ENCODE measurements at places on chromosomes 16 and 17.

- peak; percentile 40 for DNase-seq
Observed at GRCh38 chr17:45160447-45161287, 1.0 kb upstream of the HEXIM2 start.

DNA sequence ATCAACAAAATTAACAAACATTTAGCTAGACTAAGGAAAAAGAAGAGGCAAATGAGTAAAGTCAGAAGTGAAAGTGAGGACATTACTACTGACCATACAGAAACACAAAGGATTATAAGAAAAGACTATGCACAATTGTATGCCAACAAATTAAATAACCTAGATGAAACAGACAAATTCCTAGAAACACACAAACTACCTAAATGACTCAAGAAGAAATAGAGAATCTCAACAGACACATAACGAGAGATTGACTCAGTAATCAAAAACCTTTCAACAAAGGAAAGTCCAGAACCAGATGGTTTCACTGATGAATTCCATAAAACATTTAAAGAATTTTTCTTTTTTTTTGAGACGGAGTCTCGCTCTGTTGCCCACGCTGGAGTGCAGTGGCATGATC is 35.7 kb upstream of the MYLK3 start:
- DNase-seq = no peak

- DNase-seq = no peak
Observed at GRCh38 chr17:76252040-76252954, 12.0 kb upstream of the RNF157 start.

GRCh38 chr17:46044286-46044928 is 45.4 kb downstream of the STH start:
- DNase-seq = peak; percentile 15

- no peak for DNase-seq
Observed at GRCh38 chr17:17151055-17151454, 55.1 kb downstream of the PLD6 start.

DNA sequence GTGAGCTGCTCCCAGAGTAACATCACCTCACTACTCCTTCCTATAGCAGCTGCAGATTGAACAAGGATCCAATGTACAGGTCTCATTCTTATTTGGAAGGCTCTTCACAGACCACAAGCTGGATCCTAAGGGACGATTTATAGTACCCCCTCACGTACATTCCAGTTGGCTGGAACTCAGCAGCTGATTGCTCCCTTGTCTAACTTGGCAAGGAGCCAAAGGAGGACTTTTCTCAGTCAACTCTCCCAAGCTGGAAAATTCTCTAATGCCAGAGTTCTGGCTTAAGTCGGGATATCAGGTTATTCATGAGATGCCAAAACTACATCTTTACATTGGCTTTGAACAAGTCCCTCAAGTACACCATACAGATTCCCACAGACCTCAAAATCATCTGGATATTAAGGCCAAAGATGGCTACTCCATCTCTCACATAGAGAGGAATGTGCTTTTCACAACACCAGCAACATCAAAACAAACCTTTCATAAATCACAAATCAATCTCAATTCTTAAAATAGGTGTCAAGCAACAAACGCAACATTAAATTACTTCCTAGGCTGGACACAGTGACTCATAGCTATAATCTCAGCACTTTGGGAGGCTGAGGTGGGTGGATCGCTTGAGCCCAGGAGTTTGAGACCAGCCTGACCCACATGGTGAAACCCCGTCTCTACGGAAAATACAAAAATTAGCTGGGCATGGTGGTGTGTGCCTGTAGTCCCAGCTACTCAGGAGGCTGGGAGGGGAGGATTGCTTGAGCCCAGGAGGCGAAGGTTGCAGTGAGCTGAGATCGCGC is 39.3 kb downstream of the SMG6 start:
- no peak for DNase-seq

DNA sequence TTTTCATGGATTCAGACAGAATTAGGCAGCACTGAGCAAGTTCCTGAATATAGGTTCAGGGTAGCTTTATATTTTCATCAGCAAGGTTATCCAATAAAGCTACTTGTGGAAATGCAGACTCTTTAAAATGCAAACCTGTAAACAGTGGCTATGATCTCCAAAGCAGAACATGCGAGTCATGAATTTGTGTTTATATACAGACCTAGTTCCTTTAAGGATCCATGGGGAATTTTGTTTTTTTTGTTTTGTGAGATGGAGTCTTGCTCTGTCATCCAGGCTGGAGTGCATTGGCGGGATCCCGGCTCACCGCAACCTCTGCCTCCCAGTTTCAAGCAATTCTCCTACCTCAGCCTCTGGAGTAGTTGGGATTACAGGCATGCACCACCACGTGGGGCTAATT is 14.8 kb downstream of the CLEC16A start:
- DNase-seq = no peak

DNA sequence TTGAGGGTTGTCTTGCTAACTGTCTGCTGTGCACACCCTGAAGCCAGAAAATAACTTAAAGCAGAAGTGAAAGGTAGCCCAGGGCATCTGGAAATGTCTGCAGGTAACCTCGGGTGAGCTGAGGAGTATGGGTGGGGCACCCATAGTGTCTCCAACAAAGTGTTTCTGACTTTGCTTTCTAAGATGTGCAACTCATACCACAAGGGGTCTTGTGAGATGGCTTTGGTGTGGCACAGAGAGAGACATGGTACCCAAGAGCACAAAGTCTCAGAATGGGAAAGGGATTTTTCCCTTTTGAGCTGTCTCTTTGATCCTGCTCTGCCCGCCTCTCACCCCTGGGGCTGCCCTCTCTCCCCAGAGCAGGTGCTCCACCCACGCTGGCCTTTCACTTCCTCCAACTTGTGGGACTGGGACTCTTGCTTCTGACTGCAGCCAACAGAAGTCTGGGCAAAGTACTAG is 6.9 kb downstream of the CHD9 start:
- peak; percentile 26 for DNase-seq

- DNase-seq = no peak
Observed at GRCh38 chr16:10033556-10033955, 148.7 kb downstream of the GRIN2A start.

DNA sequence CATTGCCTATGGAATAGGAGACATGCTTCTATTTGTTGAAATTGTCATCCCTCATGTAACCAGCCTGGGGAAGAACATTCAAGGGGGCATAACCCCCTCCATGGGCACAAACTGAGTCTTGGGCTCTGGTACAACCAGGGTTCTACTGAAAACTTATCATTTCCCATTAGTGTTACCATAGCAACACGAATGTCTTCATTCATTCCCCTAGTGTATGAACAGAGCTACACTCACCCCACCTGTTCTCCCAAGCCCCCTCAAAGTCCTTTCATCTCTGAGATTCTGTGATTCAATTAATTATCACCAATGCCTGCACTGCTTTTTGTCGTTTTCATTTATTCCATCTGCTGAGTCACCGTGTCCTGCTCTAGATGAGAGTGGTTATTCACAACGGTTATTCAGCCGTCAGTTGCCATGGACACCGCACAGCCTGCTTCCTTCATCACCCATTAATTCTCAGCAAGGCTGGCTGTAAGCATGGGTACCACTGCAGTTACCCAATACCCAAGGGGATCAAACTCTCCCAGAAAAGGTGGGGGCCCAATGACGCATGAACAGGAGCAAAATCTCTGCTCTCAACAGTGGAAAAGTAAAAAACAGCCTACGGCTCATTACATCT is 1.6 kb upstream of the GAST start:
- DNase-seq = no peak

DNA sequence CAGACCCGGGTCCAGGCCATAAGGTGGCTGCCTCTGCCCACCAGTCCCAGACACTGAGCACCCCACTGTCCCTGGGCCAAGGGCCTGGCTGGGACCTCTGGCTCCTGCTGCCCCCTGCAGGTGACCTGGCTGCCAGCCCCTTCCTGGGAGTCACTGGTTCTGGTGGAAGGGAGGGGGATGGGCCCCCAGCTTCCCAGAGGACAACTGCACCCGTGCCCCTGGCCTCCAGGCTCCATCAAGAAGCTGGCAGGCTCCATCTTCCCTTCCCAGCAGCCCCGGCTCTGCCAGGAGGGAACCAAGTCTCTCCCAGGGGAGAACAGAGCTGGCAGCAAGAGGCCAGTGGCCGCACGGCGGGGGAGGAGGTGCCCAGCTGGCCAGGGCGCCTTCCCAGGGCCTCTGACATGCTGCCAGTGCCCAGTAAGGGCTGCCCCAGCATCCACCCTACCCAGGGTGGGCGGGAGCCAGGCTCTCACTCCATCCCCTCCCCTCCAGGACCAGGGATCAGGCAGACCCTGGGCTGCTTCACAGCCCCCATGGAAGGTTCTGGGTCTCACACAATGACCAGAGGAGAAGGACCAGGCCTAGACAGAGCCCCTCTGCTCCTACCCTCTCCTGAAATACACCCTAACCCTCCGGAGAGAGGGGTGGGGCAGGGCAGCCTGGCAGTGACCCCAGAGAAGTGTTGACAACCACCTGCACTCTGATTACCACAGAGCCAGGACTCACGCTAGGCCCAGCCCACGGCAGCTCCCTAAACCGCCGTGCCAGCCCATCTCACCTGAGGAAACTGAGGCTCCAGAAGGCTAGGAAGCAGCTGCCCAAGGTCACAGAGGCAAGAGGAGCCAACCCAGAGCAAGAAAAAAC is 3.6 kb downstream of the CLUH start:
- DNase-seq = no peak

- no peak for DNase-seq
Observed at GRCh38 chr17:66841328-66841727, 6.4 kb downstream of the CACNG5 start.

DNA sequence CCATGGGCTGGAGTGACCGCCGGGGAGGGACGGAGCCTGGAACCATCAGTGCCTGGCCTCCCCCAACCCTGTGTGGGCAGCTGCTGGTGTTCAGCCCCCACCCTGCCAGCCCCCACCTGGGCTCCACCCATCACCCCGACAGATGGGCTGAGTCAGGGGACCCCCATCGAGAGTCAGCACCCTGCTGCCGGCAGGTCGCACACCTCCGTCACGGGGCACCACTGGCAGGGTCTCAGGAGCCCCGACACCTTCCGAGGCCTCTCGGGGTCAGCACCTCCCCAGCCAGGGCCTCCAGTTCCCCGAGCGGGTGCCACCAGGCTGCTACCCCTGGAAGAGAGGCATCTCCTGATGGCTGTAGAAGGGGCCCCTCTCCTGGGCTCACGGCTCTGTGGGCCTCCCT is 38.3 kb upstream of the ACSF3 start:
- DNase-seq = no peak

DNA sequence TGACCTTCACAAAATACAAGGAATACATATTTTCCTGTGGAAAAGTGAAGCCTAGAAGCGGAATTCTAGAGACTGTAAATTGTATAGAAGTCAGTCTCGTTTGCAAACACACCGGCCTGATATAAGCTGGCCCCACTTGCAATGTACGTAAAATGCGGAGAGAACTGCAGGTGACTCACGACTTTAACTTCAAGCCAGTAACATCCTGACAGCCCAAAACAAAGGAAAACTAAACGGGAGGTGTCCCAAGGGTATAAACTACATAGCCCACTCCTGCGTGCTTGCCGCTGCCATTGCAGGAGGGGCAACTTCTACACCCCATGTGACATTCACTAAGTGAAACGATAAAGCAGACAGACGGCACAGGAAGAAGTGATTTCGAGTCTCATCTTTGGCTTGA is 101.6 kb downstream of the CYTH1 start:
- no peak for DNase-seq

- DNase-seq = no peak
Observed at GRCh38 chr16:56775162-56775561, 45.2 kb downstream of the NUP93 start.

GRCh38 chr16:8962393-8963009 is 1.2 kb downstream of the USP7 start:
- DNase-seq = peak; percentile 22

GRCh38 chr17:35695613-35696012 is 35.8 kb upstream of the RASL10B start:
- DNase-seq = no peak

DNA sequence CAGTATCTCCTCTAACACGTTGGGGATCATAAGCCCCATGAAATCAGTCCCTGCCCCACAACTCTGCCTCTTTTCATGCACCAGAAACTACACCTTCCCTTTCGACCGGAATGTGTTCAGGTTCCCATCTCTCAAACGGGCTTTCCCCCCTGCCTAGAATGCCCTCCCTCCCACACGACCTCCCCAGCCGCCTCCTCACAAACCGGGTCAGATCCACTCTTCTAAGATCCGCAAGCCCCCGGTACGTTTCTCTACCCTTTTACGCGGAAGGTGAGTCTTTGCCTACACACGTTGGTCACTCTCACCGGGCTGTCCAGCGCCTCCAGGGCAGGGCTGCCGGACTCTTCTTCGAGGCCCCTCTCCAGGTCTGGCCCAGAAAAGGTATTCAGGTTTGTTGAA is 708 bp downstream of the DHX33 start:
- DNase-seq = no peak

GRCh38 chr17:61714300-61714699 is 123.3 kb upstream of the NACA2 start:
- no peak for DNase-seq

DNA sequence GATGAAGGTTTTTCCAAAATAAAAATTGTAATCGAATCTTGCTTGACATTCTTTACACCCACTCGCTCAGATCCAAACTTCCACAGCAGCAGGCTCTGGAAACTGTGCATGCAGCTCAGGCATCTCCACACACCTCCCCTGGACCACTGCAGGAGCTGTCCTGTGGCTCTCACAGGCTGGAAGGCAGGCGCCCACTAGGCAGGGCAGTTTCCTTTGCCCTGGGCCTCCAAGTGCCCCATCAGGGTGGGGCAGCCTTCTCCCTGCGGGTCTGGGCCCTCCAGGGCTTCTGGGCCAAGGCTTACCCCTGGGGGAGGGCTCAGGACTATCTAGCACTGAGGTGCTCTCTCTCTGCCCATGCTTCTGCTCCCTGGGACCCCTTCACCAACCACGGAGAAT is 114.5 kb upstream of the RPL38 start:
- no peak for DNase-seq

DNA sequence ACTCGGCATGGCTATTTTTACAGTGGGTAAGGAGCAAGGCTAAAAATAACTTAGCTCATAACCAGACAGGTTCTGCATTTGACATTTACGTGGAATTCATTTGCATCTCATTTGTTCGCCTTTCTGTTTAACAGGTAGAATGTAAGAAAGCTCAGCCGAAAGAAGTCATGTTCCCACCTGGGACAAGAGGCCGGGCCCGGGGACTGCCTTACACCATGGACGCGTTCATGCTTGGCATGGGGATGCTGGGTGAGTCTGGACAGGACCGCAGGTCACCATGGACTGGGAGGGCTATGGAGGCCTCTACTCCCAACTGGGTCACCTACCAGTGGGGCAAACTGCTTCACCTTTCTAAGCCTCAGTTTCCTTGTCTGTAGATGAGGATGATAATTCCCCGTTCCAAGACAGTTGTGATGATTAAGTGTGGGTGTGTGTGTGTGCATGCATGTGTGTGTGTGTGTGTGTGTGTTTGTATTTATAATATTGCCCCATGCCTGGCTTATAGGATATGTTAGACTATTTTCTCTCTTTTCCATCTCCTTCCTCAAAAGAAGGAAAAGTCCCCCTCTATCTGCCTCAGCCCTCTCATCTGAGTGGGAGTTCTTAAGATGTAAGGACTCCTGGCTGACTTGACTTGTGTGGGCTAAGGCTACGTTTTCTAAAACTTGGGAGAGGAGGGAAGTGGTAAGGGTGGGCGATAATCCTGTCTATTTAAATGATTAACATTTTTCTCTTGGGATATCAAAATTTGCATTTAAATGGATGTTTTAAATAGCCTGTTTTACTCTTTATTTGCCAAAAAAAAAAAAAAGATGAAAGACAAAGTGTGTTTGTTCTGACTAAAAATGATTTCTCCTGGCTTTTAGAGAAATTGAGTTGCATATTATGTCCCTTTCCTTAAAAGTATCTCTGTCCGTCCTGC is 129.0 kb downstream of the CCDC182 start:
- DNase-seq = no peak
